ENCODE measurements at places on chromosomes 3 and 15.
A peak's percentile ranks its signal among the peaks of the same experiment; 100 is the strongest.

- no peak for DNase-seq
Observed at GRCh38 chr3:69326855-69327300, 59.0 kb downstream of the FRMD4B start.

GRCh38 chr3:17640466-17640865 lies 102.0 kb downstream of the TBC1D5 start:
- DNase-seq, result no peak

GRCh38 chr3:4806535-4807108 lies 172.6 kb upstream of the BHLHE40 start:
- DNase-seq, result no peak

GRCh38 chr3:194640829-194641228 lies 7.6 kb upstream of the TMEM44 start:
- no peak for DNase-seq

DNA sequence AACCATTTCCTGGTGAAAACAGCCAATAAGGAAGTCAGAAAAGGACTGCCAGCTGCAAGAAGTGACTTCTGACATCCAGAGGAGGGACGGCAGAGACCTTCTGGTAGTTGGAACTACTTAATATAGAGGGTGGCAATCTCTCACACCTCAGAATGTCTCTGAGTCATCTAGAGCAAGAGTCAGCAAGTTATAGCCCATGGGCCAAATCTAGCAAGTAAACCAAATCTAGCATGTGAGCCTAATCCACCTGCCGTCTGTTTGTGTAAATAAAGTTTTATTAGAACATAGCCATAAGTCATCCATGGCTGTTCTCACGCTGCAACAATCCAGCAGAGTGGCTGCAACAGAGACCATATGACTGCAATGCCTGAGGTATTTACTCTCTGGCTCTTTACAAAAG lies 160.5 kb upstream of the NR2E3 start:
- no peak for DNase-seq

DNA sequence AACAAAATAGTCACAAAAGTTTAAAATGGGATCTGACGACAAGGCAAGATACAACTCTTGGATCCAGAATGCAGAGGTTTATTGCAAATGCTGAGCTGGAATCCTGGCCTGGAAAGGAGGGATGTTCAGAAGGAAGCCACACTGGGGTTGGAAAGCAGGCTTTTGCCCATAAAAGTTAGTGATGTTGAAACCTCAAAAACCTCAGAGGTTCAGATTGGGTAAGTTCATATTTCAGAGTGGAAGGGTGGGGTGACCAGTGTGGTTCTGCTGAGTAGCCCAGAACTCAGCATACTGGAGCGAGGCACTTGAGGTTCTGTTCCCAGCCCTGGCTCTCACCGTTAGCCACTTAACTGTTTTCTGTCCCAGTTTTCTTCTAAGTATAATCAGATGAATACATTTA lies 114.0 kb upstream of the OSTN start:
- DNase-seq, result peak; percentile 47

GRCh38 chr3:169965562-169966427 lies 812 bp upstream of the SEC62 start:
- no peak for DNase-seq

DNA sequence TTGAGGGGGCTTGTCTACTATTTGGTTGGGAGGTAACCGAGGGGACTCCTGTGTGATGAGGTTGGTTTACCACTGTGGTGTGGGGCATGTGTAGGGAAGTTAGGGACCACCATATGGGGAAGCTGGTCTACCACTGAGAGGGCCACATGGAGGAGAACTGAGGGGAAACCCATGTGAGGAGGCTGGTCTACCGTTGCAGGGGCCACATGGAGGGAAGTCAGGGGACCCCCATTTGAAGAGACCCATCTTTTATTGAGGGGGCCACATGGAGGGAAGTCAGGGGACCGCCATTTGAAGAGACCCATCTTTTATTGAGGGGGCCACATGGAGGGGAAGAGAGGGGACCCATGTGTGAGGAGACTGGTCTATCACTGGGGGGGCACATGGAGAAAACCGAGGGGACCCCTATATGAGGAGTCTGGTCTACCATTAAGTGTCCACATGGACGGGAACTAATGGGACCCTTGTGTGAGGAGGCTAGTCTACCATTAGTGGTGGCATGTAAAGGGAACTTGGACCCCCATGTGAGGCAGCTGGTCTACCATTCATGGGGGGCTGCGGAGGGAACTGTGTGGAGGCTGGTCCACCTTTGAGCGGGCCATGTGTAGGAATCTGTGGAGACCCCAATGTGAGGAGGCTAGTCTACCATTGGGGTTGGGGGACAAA lies 165.5 kb downstream of the FBLN2 start:
- DNase-seq, result peak; percentile 1

DNA sequence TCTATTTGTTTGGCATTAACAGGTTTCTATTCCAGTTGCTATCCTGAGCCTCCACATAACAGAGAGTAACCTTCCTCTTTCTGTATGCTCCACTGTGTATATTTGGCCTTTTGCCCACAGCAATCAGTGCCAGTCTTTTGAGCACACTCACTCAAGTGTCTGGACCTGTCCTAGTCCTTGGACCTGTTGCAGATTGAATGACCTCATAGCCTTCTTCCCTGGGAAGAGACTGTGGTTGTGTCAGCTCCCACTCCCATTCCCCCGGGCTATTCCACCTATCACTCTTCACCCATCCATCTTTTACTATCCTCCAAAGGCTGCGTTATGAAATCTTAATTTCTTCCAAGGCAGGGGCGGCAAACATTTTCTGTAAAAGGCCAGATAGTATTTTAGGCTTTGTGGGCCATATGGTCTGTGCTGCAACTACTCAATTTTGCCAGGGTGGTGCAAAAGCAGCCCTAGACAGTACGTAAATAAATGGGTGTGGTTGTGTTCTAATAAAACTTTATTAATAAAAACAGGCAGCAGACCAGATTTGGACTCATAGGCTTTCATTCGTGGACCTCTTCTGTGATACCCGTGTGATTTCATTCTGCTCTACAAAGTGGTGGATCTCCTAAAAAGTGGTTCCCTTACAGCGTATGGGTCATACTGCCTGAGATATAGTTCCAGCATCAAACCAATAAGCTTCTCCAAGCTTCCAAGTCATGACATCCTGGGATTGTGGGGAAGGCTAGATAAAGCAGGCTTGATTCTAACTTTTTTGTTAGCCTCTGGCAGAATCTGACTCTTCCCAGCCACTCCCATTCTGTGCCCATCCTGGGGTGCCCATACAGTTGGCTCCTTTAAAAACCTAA lies 57.4 kb downstream of the CDAN1 start:
- DNase-seq, result peak; percentile 7

- no peak for DNase-seq
Observed at GRCh38 chr3:126212620-126213378, 32.4 kb upstream of the ALDH1L1 start.

DNA sequence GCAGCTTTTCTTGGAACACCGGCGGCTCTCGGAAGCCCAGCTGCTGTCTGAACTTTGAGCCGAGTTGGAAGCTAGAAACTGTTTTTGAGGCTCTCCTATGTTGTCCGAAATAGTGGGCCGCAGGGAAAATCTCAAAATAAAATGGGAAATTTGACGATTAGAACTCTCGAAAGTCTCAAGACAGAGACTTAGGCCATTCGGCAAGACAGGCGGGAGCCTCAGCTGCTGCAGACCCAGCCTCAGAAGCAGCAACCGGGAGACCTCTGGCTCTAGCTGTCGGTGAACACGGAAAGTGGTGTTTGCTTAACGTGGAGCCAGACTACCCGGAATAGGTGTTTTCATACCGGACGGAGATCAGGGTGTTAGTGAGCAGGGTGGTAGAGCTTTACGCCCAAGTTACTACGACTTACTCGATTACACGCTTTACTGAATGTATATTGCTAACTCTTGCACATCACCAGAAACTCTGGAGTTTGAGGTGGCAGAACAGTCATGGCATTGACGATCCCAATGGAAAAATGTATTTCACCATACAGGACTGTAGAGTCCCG lies 357 bp upstream of the MAN2C1 start:
- DNase-seq, result no peak

DNA sequence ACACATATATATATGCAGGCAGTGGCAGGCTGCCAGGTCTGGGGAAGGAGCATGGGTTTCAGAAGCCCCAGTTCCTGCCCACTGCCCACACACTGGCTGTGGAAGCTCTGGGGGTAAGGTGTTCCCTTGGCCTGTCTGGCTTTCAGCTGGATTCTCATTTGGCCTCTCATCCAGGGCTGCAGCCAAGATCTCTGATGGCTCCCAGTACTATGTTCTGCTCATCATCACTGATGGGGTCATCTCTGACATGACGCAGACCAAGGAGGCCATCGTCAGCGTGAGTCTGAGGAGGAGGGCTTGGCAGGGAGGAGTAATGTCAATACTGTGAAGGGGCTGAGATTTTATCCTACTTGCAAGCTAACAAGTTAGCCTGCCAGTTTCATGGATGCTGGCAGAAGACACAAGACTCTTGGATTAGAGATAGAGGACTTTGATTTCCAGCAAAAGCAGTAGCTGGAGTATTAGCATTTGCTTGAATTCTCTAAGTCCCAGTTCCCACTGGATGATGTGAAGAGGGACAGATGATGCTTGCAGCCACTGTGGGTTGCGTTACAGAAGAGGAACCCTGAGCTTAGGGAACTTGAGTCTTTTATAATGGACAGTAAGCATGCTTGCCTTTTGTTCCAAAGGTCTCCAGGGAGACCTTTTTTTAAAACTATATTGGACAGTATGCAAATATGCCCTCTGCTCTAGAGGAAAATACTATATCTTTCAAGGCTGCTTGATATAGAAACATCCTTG lies 5.6 kb upstream of the BRPF1 start:
- DNase-seq, result no peak

GRCh38 chr15:76155731-76156130 lies 95.9 kb downstream of the TMEM266 start:
- DNase-seq, result no peak

DNA sequence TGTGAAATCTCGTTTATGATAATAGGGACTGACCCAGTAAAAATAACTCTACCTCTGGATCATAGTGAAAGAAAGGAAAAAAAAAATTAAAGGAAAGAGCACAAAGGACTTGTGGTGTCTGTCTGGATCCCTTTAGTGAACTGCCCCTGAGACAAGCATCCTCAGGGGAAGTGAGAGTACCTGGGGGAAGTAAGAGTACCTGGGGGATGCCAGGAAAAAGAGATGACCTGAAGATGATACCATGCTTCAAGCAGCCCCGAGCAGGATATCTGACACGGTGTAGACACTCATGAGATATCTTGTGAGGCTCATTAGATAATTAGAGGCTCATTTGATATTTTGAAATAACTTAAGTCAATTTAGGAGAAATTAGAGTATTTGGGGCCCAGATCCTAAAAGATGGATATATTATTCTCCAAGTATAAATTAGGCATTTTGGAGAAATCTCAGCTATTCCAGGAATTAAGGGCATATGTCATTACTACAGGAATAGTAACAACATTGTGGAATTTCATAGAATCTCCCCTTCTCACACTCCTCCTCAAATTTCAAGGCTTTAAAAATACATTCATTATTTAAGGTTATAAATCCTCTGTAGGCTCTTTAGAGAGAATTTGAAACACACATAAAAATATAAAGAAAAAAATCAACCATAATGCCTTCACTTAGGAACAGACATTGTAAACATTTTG lies 36.3 kb upstream of the PSMD6 start:
- no peak for DNase-seq

DNA sequence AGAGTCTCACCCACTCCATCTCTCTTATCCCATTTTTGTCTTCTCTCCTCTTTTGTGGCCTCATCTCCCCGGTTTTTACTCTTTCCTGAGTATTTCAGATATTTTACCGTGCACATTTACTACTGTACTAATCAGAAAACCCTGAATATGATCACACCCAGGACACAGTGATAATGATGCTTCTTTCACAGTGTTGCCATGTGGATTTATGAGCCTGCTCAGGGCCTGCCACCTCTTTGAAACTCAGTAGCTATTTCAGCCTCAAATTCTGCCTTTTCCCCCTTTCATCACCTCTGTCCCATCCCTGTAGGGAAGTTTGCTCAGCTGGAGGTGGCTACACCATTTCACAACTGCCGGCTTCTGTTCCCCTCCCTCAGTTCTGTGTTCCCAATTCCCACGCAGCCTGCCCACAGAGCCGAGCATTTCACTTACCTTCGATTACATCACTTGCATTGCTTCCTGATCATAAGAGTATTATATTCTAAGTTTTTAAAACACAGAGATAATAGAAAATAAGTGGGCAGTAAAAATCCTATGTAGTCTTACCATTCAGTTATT lies 33.2 kb downstream of the ARNT2 start:
- no peak for DNase-seq

Data from H4 (cell line).